ENCODE measurements at places on chromosomes 12 and 14.

DNA sequence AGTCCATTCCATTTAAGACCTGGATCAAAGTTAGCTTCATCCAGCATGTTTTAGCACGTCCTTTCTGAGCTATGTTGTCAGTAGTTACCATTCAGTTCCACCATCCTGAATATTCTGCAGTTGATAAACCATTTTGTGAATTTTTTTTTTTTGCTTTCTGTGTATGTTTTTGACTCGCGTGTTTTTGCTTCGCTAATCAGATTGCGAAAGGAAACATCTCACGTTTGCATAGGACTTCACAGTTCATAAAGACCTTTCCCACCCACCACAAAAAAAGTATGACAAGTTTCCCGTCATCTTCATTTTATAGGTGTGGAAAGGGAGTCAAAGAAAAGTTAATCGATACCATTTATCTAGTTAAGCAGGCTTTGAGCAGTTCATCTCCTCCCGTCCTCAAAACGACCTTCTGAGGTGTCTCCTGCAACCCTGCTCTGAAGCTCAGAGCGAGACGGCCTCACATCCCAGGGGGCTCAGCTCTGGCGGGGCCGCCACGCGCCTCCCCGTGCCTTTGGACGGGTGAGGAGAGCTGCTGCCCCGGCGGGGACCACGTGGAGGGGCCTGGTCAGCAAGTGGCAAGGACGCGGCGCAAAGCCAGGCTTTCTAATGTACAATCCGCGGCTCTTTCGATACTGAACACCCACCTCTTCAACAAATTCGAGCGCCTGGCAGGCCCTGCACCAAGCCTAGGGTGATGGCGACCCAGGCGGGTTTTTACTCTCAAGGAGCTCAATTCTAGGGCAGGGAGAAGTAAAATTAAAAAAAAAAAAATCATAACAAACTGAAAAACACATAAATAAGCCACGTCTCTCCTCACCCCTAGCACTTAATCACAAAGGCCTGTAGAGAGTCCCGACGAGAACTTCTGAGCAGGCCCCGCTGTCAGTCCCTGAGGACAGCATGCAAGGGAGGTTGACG lies 988 bp upstream of the TMEM263 start:
- DNase-seq, result no peak

GRCh38 chr12:39127401-39127800 lies 222.0 kb upstream of the CPNE8 start:
- no peak for DNase-seq

GRCh38 chr12:40105265-40105514 lies 691 bp downstream of the SLC2A13 start:
- DNase-seq, result no peak

DNA sequence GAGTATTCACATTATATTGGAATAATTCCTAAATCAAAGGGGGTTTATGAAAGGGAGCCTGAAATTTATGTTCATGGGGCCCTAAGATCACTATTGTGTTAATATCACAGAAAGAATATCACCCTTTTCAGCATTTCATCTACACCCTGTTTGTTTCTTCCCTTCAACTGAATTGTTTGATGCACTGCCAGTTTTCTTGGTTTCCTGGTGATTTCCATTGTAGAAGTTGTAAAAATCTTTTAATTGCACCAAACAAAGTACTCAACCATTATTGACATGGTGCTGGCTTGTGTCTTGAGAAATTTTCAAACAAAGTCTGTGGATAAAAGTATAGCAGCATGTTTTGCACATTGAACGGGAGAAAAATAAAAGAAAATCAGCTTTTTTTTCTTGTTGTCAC lies 154.8 kb upstream of the PRKD1 start:
- peak; percentile 87 for DNase-seq

DNA sequence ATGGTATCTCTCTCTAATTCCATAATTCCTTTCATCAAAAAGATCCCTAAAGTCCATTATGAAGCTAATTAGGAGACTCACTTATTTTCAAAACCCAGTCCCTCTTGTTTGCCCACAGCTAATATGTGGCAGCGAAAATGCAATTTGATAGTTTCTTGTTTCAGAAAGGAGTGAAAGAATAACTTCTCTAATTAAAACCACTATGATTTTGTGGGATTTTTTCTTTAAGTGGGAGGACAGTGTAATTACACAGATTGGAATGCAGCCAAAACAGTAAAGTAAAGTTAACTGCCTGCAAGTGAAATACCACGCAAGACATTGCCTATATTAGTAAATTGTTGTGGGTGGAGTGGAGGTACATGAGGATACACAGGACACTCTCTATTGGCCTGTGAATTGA lies 50.0 kb downstream of the PTPRO start:
- peak; percentile 77 for DNase-seq

DNA sequence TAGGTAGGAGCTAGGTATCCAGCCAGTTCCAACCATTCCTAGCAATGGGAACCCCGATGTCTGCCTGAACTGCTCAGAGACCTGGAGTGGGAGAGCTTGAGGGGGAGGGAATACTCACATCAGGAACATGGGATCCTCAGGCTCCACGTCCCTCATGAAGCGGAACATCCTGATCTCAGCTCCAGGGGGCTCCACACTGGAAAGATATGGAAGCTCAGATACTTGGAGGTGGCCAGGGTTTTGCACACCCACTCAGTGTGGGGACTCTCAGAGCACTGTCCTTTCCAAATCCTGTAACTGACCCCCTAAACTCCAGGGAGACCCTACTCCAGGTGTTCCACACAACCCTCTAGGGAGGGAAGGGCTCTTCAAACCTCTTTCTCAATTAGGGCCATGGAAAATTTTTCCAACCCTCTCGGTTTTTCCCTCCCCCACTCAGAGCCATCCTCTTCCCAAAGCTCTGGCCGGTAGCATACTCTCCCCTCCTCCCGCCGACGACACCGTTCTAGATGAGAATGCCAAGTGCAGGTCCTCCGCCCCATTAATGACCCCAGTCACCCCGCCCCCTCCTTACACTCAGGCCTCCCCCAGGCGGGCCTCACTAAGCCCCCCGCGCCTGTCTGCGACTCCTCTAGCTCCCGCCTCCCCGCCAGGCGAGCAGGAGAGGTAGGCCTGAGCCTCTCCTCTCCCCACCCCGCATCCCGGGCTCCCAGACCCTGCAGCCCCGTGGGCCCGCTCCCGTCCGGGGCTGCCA lies 597 bp downstream of the MLF2 start:
- peak; percentile 77 for DNase-seq

- DNase-seq, result no peak
Measured at GRCh38 chr12:89327486-89328094, 24.7 kb downstream of the DUSP6 start.

- no peak for DNase-seq
Measured at GRCh38 chr12:112115259-112116045, 6.9 kb upstream of the NAA25 start.

- no peak for DNase-seq
Measured at GRCh38 chr12:124077701-124078100, 104.7 kb downstream of the ZNF664 start.

GRCh38 chr14:27228053-27228452 lies 630.2 kb upstream of the NOVA1 start:
- DNase-seq, result no peak

DNA sequence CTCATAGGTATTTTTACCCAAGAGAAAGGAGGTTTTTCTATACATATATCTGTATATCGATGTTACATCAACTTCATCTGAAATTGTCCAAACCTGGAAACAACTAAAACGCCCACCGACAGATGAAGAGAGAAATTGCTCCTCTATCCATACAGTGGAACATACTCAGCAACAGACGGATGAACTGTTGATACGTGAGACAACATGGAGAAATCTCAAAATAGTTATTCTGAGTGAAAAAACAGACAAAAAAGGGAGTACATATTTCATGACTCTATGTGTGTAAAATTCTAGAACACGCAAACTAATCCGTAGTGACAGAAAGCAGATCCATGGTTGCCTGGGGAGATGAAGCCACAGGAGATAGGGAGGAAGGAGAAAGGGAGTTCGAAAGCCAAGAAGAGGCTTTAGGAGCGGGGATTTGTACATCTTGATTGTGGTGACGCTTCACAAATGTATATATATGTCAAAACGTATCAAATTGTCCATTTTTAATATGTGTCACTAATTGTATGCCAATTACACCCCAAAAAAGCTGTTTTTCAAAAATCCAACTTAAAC lies 37.6 kb upstream of the C14orf180 start:
- no peak for DNase-seq

DNA sequence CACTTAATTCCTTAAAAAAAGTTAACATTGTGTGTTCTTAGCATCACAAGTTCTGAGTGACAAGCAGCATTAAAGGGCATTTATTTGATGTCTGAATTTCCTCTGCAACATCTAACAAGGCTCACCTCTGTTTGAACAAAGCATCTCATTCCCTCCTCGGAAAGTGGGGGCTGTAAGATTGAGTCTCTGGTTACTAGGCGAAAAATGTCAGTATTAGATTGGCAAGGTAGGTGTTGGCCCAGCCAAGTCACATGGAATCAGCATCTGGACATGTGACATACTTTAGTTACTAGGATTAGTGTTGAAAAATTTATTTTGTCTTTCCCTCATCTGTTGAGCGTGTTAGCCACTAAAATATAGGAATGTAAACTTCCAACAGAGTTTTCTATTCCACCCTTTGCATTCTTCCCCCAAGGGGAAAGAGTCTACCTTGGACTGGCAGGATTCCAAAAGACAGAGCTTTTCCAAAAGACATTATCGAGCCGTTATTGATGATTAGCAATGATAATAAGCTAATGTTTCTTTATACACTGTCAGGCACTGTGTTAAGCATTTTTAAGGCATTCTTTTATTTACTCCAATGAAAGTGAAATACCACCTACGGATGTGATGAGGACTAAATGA lies 194.9 kb upstream of the BTG1 start:
- DNase-seq, result no peak

DNA sequence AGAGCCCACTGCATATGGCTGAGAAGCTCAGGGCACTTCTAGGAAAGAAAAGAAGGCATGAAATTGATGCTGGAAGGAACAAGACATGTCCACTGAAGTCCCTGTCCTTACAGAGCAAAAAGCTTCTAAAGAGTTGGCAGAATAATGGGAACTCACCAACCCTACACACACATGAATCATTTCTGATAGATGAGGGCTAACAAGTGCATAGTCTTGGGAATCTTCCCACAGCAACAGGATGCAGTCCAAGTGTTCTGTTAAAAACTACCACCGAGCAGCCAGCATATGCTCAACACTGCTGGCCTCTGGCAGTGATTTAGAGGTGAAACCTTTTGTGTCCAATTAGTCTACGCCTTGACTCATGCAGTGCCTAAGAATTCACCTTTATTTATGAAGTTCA lies 44.8 kb downstream of the RHOJ start:
- DNase-seq, result peak; percentile 10

DNA sequence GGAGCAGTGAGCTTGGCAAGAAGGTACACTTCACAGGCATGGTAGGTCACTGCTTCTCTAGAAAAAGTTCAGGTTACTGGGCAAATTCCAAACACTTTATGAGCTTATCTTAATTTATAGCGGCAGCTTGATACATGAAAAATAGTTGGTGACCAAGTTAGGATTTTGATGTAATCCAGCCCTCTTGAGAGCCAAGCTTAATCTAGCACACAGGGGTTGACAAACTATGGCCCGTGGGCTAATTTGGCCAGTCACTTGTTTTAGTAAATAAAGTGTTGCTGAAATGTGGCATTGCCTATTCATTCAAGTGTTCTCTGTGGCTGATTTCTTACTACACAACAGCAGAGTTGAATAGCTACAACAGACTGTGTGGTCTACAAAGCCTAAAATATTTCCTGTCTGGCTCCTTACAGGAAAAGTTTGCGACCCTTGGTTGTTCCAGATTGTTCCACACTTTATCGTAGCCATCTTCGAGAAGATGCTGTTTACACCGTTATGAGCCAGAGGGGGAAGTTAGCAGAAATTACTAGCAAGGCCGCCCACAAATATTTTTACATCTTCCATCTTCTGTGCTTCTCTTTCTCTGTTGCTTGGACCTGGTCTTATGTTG lies 120.9 kb downstream of the DAAM1 start:
- no peak for DNase-seq

DNA sequence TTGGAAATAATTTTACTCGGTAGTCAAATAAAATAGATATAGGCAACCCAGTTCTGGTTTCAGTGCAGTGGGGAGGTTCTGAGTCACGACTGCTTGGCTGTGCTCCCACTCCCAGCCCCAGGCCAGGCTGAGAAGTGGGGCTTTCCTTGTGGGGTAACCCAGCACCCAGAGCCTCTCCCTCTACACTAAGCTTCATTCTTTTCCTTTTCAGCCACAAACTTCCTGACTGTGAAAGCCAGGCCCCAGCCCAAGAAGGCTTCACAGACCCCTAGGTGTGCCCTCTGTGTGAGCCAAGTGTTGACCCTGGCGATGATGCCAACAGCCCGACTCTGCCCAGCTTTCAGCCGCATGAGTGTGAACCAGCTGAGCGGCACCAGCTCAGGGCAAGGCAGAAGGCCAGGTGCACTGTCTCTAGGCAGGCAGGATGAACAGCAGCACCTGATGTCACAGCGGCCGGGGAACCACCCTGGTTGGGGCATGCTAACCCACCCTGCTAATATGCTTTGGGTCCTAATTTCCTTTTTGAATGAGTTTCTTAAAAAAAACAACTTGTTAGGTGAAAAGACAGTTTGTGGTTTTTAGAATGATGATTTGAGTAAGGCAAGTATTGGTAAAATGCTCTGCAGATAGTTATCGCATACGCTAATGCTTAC lies 42.2 kb upstream of the ATP23 start:
- peak; percentile 25 for DNase-seq

DNA sequence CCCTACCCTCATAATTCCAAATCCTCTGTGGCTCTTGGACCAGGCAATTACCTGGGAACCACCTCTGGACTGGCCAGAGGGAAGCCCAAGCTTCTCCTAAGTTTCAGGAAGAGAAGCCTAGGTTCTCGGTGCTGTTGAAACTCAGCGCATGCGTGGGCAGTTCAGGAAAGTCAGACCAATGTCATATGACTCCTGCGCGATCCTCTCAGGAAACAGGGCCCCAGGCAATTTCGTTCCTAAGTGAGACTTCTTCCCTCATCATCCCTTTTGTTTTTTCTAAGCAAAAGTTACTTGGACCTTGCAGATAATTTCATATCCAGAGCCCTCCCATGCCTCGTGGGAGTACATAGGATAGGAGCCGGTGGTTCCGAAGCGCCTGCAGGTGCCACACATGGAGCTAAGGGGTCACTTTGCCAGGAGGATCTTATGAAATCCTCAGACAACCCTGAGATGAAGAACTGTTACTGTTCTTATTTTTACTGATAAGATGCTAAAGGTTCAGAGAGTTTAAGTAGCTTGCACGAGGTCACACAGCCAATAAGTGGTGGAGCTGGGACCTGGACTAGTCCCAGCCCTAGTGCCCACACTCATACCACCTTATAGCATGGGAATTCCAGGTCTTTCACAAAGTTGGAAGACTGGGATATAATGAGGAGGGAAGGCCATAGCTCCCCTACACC lies 168.2 kb downstream of the ZFP36L1 start:
- DNase-seq, result no peak
